ENCODE measurements at places on chromosomes 12 and 14.
A peak's percentile ranks its signal among the peaks of the same experiment; 100 is the strongest.

- DNase-seq = no peak
These were observed 5.1 kb downstream of the C12orf56 start for GRCh38 chr12:64385468-64385867.

- no peak for DNase-seq
These were observed 51.6 kb downstream of the GPHB5 start for GRCh38 chr14:63267171-63267570.

- no peak for DNase-seq
These were observed 59.9 kb downstream of the MGST1 start for GRCh38 chr12:16407346-16407745.

DNA sequence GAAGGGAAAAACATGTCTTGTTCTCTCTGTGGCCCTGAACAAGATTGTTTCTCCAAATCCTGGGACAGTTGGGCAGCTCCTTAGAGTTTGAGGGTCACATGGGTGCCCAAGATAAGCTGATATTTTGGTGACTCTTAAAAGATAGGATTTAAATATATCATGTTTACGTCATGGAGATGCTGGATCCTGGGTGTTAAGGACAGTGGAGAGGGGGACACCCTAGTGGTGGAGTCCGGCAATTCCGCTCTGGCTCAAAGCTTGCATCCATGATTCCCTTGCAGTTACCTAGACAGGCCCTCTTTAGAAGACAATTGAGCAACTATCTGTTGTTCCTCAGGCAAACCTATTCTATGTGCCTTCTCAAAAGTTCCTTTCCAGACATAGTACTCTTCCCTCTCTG is 101.8 kb downstream of the CMKLR1 start:
- DNase-seq = no peak

- DNase-seq = no peak
These were observed 178.5 kb downstream of the SLC35F4 start for GRCh38 chr14:57687416-57687815.

DNA sequence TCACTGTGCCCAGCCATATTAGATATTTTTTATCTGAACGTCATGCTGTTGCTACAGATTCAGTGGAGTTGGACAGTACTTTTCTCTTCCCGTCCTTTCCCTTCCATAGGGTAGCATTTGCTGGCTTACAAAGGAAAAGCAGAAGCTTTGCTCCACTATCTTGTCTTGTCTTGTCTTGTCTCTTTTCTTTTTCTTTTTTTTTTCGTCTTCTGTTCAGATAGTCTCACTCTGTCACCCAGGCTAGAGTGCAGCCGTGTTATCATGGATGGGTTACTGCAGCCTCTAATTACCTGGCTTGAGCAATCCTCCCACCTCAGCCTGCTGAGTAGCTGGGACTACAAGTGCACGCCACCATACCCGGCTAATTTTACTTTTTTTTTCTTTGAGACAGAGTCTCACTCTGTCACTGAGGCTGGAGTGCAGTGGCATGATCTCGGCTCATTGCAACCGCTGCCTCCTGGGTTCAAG is 21.1 kb downstream of the OR10G3 start:
- DNase-seq = no peak

GRCh38 chr12:52438305-52439301 is 4.4 kb upstream of the KRT75 start:
- DNase-seq = no peak

GRCh38 chr12:92621833-92622232 is 81.0 kb upstream of the PLEKHG7 start:
- DNase-seq = no peak

GRCh38 chr12:31220061-31220460 is 105.9 kb downstream of the SINHCAF start:
- no peak for DNase-seq

- no peak for DNase-seq
These were observed 147.1 kb upstream of the PLEKHA5 start for GRCh38 chr12:18982226-18982949.

- no peak for DNase-seq
These were observed at the start of gene OR6C75 for GRCh38 chr12:55362675-55363074. TSS of gene OR6C75 (plus strand) at chr12:55362975. CDS start at chr12:55365111, 2,136 bp downstream.

DNA sequence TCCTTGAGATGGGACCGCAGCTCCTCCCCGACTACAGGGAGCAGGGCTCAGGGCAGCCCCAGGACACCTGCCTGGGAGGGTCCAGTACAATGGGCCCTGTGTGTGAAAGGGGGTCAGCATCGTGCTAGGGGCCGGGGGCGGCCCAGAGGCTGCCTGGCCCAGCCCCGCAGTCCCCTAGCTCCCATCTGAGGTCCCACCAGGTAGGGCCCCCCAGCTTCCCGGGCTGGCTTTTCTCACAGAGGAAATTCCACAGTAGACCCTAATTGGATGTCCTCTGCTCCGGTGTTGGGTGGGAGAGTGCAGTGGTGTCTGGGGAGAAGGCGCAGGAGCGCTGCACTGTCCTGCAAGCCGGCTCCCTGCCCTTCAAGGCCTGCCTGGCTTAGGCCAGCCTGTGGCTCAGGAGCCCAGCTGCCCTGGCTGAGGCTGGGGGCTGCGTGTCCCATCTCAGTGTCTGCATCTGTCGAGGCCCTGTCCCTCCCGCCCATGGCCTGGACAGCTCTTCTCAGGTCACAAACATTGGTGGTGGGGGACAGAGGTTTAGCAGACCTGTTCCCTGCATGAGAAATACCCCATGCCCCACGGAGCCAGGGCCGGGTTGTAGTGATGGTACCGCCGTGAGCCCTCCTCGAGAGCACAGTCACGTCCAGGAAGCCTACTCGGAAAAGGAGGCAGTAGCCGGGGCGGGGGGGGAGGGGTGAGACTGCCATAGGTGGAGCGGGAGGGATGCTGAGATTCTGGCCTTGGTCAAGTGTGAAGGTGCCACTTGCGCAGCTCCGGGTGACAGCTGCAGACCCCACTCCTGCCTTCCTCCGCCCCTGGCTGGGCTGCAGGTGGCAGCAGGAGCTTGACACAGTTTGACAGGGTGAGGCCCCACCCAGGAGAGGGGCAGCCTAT is 11.6 kb downstream of the HIP1R start:
- DNase-seq = no peak

DNA sequence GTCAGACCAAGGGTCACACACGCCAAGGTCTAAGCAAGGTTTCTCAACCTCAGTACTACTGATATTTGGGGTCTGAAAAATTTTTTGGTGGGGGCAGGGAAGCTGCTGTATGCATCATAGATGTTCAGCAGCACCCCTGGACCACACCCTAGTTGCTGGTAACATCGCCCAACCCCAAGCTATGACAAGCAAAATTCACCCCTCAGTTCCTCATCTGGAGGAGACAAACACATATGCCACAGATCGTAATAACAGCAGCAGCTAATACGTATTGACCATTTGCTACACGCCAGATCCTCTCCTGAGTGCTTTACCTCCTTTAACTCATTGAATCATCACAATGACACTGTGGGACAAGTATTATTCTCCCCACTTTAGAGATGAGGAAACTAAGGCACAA is 46.4 kb downstream of the ACTN1 start:
- no peak for DNase-seq

GRCh38 chr12:70608184-70608583 is 29.0 kb downstream of the PTPRB start:
- no peak for DNase-seq

- DNase-seq = no peak
These were observed 21.3 kb downstream of the DTX1 start for GRCh38 chr12:113077859-113078255.

DNA sequence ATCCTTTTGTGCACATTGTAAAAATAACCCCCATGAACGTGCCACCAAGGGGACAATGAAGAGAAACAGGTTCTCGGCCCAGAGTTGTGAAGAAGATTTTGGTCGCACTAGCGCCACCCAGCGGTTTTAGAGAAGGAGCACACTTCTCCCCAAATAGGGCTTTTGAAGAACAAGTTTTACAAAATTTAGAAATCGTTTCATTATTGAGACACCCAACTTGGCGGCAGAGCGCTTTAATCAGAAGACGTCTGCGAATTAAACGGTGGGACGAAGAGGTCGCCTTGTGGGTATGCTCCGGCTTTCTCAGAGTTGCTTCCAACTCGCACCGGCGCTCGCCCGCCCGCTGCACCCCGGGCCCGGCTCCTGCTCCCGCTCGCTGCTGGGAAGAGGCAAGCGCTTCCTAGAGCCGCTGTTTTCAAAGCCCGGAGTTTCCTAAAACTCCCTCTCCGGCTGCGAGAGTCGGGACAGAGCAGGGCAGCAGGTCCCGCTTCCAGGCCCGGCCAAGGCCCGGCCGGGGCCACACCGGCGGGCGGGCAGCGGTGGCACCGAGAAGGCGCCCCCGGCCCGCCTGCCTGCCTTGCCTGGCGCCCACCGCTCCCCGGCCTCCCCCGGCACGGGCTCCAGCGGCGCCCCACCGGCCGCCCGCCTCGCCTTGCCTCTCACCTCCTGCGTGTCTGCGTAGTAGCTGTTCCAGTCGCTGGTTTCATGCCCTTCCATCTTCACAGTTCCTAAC is 645 bp downstream of the FOXA1 start:
- peak; percentile 93 for DNase-seq

Data from NCI-H2107 (cell line).